ENCODE measurements at places on chromosomes 6 and 20. TPM values are rescaled to one million over a fixed set of nuclear protein-coding genes. Genes with fewer than 3 reads are reported as not detected.

GRCh38 chr6:49524541-49524940, 24.8 kb downstream of the GLYATL3 start:
- no peak overlapping the region for H3K4me3 ChIP-seq
- no peaks in the 10 kb centered on the region for H3K27me3 ChIP-seq
- DNase-seq: no peak
- H3K36me3 ChIP-seq: no peaks in the 10 kb centered on the region

- H3K27ac ChIP-seq: no peak overlapping the region
- no peak for DNase-seq
- H3K27me3 ChIP-seq: no peaks in the 10 kb centered on the region
- no peak overlapping the region for H3K4me3 ChIP-seq
- H3K36me3 ChIP-seq: no peaks in the 10 kb centered on the region
- no peaks in the 10 kb centered on the region for H3K4me1 ChIP-seq
These were observed 15.9 kb downstream of the GLYATL3 start for GRCh38 chr6:49515485-49516146.

- H3K36me3 ChIP-seq: no peaks in the 10 kb centered on the region
- peak; percentile 66 for DNase-seq
- H3K27ac ChIP-seq: peak overlapping the region; percentile 71
- peaks cover 23% of the 10 kb centered on the region for H3K4me1 ChIP-seq
- H3K27me3 ChIP-seq: no peaks in the 10 kb centered on the region
- no peak overlapping the region for H3K4me3 ChIP-seq
These were observed 16.0 kb downstream of the UQCC1 start for GRCh38 chr20:35395728-35396127.

GRCh38 chr6:12804952-12805645, 88.5 kb downstream of the PHACTR1 start:
- H3K27me3 ChIP-seq: no peaks in the 10 kb centered on the region
- no peak for DNase-seq
- no peaks in the 10 kb centered on the region for H3K36me3 ChIP-seq
- no peak overlapping the region for H3K4me3 ChIP-seq

- H3K27me3 ChIP-seq: no peaks in the 10 kb centered on the region
- no peak overlapping the region for H3K27ac ChIP-seq
- no peaks in the 10 kb centered on the region for H3K4me1 ChIP-seq
These were observed 31.6 kb upstream of the RGS17 start for GRCh38 chr6:153162646-153163045.

GRCh38 chr6:52304983-52305390, 20.4 kb upstream of the MCM3 start:
- H3K36me3 ChIP-seq: no peaks in the 10 kb centered on the region
- no peaks in the 10 kb centered on the region for H3K27me3 ChIP-seq
- peak overlapping the region; percentile 65 for H3K27ac ChIP-seq
- peaks cover 3% of the 10 kb centered on the region for H3K4me1 ChIP-seq
- DNase-seq: no peak
- H3K4me3 ChIP-seq: peak overlapping the region; percentile 23

The KCNG1 gene
- 0.95 TPM for polyA plus RNA-seq

GRCh38 chr6:103504501-103505154, 1355.1 kb downstream of the HACE1 start:
- no peak overlapping the region for H3K4me3 ChIP-seq
- H3K27me3 ChIP-seq: no peaks in the 10 kb centered on the region
- no peak for DNase-seq

The LKAAEAR1 gene
- polyA plus RNA-seq: not detected

The NHLRC1 gene
- 0.32 TPM for polyA plus RNA-seq

The SOX18 gene
- 16.2 TPM for polyA plus RNA-seq

DNA sequence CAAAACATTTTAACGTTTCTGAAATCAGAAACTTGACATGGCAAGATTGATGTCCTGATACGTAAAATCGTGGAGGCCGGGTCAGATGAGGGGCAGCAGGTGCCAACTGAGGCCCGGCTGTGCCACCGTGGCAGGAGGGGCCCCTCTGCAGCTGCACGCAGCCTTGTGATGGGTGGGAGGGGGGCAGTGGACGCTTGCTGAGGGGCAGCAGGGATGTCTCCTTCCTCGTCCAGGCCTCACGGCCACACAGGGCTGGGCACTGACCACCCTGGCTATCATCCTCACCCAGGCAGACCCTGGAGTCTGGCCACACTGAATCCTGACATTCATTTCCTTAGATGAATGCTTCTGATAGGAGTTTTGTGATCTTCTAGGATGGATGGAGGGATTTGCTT, 114.7 kb downstream of the ERMARD start:
- H3K4me3 ChIP-seq: no peak overlapping the region
- H3K27ac ChIP-seq: no peak overlapping the region
- no peaks in the 10 kb centered on the region for H3K27me3 ChIP-seq

DNA sequence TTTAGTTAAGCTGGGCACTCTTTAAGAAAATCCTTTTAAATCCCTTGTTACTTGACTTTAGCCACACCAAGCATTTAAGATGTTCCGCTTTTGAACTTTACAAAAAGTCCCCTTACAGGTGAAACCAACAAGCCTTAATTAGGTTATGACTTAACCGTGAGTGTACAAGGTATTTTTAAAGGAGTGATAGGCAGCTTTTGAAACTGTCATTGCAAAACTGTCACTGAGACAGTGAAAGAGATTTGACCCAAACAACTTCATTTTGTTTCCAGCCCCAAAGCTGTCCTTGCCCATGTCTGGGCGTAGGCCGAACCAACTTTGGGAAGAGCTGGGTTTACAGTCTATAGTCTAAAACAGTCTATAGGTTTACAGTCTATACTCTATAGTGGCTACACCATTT, 305.4 kb downstream of the FARS2 start:
- H3K4me3 ChIP-seq: no peak overlapping the region
- DNase-seq: no peak

- peaks cover 28% of the 10 kb centered on the region for H3K4me1 ChIP-seq
- H3K27me3 ChIP-seq: no peaks in the 10 kb centered on the region
- H3K36me3 ChIP-seq: no peaks in the 10 kb centered on the region
- H3K27ac ChIP-seq: no peak overlapping the region
- no peak for DNase-seq
These were observed 53.3 kb upstream of the EPB41L1 start for GRCh38 chr20:36101192-36101591.
